ENCODE measurements at places on chromosomes 4 and X.

DNA sequence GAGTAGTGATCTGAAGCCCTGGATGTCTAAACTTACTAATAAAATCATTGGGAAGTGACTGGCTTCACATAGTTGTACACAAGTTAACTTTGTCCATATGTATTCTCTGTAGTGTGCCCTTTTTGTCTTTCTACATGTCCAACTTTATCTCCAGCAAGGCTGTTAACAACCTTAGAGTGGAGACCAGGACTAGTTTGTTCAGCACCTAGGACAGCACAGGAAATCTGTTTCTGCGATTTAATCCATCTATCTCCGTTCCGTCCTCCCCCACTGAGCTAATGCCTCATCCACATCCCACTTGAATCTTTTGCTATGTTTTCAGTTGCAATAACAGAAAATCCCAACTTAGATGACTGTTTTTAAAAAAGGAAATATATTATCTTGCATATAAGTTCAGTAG is 3.4 kb upstream of the ARR3 start:
- DNase-seq: no peak

DNA sequence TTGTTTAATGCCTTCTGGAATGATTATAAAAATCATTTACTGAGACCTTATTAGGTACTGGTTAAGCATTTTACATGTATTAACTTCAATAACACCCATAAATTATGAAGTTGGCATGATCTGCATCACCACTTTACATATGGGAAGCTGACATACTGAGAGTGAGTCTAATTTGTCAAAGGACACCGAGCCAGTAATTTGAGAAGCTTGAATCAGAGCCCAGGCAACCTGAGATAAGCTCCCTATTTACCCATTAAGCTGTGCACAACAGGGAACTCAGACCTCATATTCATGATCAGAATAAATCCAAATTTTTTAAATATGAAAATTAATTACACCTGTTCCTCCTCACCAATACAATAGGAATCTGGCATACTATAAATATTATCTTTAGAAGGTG is 247.9 kb upstream of the EPHA5 start:
- no peak for DNase-seq

DNA sequence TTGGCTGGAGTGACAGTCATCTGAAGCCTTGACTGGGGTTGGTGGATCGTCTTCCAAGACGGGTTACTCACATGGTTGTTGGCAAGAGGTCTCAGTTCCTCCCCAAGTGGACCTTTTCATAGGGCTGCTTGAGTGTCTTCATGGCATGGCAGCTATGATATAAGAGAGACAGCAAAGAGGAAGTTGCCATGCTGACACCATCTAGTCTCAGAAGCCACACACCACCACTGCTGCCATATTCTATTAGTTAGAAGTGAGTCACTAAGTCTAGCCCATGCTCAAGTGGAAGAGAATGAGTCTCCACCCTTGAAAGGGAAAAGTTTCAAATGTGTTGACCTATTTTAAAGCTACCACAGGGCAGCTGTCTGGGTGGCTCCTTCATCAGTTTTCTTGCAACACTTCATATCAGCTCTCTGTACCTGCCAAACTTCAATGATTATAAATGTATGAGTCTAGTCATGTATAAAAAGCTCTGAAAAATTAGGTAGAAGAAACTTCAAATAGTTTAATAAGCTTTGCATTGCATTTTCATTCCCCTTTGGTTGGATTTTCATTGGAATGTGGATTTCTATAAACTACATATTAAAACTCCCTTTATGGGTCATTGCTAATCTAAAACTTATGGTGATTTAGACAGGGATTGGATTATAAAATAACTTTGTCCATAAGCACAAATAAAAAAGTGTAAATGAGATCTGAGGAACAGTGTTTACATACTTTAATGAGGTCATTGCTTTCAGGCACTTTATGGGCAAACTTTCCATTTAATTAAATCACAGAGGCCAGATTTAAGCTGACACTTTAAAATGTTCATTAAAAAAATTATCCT is 68.0 kb upstream of the ATXN3L start:
- peak; percentile 62 for DNase-seq

GRCh38 chrX:69361311-69361845 is 142.7 kb upstream of the NALF2 start:
- DNase-seq: peak; percentile 87

GRCh38 chrX:48508400-48509244 is at the start of gene PORCN:
Gene PORCN (plus strand): TSS chrX:48508992. CDS start chrX:48509821, 829 bp downstream.
- peak; percentile 58 for DNase-seq

DNA sequence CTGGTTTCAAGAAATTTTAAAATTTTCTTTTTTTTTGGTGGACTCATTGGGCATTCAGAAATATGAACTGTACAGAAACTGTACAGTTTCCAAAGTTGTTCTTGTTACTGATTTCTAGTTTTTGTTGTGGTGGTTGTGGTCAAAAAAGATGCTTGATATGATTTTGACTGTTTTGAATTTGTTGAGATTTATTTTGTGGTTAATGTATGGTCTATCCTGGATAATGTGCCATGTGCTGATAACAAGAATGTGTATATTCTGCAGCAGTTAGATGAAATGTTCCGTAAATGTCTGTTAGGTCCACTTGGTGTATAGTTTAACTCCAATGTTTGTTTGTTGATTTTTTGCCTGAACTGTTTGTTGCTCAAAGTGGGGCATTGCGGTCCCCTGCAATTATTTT is 127.6 kb upstream of the NUDT6 start:
- no peak for DNase-seq

GRCh38 chr4:138217567-138217966 is 24.6 kb downstream of the SLC7A11 start:
- DNase-seq: no peak

DNA sequence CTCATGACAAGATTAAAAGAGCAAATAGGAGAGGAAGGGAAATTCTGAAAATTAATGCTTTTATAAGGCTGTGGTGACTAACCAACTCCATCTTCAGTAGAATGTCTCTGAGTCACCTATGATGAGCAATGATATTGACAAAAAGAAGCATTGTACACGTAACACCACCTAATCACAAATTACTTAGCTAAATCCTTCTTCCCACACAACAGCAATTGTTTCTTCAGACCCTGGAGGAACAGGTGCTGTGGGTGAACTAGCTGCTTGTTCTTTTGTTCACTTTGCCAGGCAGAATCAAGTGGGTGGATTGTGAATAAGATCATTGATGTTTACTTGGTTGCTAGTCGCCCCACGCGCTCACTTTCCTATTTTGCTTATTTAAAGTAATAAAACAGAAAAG is 315.5 kb downstream of the CAMK2D start:
- peak; percentile 75 for DNase-seq

DNA sequence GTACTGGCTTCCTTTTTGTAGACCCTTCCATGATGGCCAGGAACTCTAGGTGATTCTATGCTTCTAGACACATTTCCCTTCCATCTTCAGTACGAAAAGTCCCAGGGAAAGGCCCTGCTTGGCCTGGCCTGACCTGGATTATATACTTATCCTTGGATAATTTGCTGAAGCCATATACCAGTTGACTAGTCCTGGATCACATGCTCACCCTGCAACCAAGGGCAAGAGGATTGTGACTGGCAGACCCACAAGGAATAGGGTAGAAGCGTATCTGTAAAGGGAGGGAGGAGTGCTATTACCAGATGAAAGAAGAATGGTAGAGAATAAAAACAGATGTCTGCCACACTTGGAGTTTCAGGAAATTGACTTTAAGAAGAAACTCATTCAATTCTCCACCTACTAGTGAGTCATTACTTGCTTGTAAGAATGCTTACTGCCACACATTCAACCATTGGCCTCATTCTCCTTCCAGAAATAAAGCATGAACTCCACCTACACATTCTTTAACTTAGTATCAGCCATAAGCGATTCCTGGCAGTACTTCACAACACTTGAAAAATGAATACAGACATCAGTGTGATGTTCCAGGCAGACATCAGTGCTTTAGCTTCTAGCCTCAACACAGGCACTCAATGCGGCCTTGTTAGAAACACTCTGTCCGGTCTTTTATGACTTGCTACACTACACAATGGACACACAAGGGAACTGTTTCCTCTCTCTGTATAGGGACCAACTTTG is 141.8 kb downstream of the CBR4 start:
- DNase-seq: peak; percentile 86

DNA sequence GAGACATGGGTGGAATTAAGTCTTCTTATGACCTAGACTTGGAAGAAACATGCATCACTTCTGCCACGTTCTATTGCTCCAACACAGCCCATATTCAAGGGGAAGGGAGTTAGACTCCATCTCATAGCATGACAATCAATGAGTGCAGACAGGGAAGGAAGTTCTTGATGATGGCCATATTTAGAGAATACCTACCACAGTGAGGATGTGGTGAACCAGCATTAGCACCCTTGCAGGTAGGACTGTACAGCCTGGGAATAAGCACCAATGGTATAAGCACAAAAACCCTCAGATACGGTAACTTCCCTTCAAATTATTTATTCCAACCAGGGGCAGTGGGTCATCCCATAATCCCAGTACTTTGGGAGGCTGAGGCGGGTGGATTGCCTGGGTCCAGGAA is 29.8 kb downstream of the PAGE2 start:
- no peak for DNase-seq

- no peak for DNase-seq
Observed at GRCh38 chr4:9904976-9905587, 116.2 kb downstream of the SLC2A9 start.

DNA sequence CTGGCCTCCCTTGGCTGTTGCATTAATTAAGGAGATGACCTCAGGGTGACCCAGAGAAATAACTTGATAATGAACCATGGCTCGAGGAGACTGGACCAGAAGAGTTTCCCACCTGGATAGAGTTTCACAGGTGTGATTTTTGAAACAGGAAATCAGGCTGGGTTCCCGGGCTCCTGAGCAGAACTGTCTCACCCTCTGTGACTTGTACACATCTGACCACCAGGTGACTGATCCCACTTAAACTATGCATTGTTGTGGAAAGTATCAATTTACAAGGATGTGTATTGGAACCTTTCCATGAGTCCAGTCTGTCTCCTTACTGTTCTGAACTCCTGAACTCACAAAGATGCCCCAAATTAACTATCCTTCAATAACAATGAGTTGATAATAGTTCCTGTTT is 220.3 kb downstream of the PTTG2 start:
- no peak for DNase-seq

DNA sequence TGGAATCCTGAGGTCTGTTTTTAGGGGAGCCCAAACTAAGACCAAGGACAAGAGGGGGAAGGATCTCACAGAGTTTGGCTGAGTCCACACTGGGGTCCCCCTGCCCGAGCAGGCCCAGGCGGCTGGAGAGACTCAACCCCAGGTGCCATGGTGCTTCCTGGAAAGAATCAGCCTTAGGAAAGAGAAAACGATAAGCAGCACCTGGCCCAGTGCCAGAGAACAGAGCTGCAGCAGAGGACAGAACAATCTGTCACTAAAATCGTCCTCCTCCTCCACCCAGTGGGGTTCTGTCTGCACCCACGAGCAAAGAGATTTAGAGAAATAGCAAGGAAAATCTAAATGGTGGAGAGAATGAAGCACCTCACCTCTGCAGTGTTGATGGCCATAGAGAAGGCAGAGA is 470.5 kb downstream of the BCOR start:
- no peak for DNase-seq

DNA sequence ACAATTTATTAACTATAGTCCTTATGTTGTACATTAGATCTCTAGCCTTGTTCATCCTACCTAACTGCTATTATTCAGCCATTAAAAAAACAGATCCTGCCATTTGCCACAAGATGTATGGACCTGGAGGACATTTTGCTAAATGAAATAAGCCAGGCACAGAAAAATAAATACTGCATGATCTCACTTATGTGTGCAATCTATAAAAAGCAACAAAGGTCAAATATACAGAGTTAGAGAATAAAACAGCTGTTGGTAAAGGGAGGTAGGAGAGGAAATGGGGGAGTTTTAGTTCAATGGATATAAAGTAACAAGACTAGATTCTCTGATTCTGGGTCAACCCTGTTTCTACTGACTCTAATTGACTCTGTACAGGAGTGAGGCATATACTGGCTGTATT is 103.3 kb upstream of the FAM9C start:
- no peak for DNase-seq

DNA sequence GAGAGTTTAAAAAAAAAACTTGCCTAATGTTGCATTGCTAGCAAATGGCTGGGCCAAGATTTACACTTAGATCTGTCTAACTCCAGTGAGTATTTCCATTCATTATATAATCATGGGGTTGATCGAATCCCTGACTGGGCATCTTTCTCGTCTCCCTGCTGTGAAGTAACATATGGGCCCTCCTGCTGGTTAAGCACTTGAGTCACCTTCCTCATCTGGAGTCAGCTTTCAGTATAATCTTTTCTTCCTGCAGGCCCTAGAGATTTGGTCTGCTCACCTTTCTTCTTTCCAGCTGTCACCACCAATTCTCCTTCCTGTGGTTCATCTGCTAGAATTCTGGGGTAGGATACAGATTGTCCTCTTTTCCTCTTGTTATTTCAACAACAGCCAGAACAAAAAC is 41.6 kb downstream of the TIGD2 start:
- DNase-seq: no peak

DNA sequence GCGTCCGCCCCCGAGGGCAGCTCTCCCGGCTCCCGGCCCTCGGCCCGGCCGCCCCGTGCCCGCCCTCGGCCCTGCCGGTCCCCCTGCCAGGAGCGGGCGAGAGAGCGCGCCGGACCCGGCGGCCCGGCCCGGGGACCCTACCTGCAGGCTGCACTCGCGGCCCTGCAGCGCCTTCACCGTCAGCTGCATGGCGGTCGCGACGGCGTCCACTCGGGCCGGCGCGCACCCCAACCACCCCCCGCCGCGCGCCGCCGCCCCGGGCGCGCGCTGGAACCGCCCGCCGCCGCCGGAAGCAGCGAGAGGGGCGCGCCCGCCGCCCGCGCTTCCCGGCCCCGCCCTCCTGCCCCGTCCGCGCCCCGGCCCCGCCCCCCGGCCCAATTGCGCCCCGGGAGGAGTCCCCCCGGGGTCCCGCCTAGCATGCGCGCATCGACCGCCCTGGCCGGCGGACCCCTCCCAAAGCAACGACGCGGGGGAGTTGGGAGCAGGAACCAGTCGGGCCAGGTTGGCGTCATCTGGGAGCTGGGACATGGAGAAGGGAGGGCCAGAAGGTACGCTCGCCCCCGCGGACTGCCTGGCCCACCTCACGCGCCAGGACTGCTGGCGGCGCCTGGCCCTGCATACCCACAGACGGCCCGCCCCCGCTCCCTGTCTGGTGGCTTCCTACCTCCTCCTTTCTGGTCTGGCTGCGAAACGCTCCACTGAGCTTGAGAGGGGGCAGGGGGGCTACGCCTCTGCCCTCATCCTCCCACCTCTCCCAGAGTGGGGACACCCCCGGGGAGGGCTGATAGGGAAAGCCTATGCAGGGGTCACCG is at the start of gene UBL4A:
Gene UBL4A, minus strand, starts transcription at position 220 of the 812 bp plus-strand sequence. Its CDS starts 31 bp downstream, at position 189.
- DNase-seq: peak; percentile 27

GRCh38 chr4:2070421-2071251 is 11.5 kb downstream of the NAT8L start:
- no peak for DNase-seq

DNA sequence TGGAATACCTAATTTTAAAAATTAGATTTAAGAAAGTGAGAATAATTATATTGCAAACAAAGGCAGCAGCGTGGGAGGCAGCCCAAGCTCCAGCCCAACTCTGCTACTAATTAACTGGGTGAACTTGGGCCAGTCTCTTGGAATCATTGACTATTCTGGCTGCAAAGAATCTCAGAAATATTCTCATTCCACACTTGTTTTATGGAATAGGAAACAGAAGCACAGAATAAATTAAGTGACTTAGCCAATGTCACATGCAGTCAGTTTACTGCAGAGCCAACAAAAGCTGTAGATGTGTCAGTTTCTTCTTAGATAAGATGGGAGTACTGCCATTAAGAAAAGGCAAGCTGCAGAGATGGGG is 132.6 kb upstream of the FAM9B start:
- peak; percentile 49 for DNase-seq

- no peak for DNase-seq
Observed at GRCh38 chr4:112510291-112511092, 5.5 kb downstream of the NEUROG2 start.
